ENCODE measurements at places on chromosomes 3 and 15. TPM values are rescaled to one million over a fixed set of nuclear protein-coding genes. Genes with fewer than 3 reads are reported as not detected.

Gene SYNPR
- 0.46 TPM for polyA plus RNA-seq

Gene IMPG2
- polyA plus RNA-seq, result 0.03 TPM

Gene NOX5
- polyA plus RNA-seq, result not detected

Gene LAMB2
- polyA plus RNA-seq, result 224 TPM

Gene SNX33
- polyA plus RNA-seq, result 15.7 TPM

Gene HYAL1
- 5.4 TPM for polyA plus RNA-seq

Gene UBL7
- polyA plus RNA-seq, result 186 TPM

Gene SLC12A1
- polyA plus RNA-seq, result 0.16 TPM

Gene FAM3D
- polyA plus RNA-seq, result not detected

Gene DNAJA4
- polyA plus RNA-seq, result 6.2 TPM

Gene MASP1
- 3.5 TPM for polyA plus RNA-seq

Gene FGF12
- polyA plus RNA-seq, result 3.0 TPM

Gene TRAT1
- not detected for polyA plus RNA-seq

Gene HIGD2B
- polyA plus RNA-seq, result not detected

Gene MOBP
- polyA plus RNA-seq, result 0.24 TPM

Gene LRRC34
- 4.1 TPM for polyA plus RNA-seq

Gene ATP2B2
- polyA plus RNA-seq, result 0.14 TPM

Gene ITIH4
- 3.2 TPM for polyA plus RNA-seq

Gene HACD2
- polyA plus RNA-seq, result 12.7 TPM

Gene GP9
- polyA plus RNA-seq, result not detected

Gene RASGRF1
- 0.42 TPM for polyA plus RNA-seq

Gene ARL14
- not detected for polyA plus RNA-seq

Gene AGTR1
- polyA plus RNA-seq, result 0.03 TPM

Gene ZDHHC23
- 5.2 TPM for polyA plus RNA-seq

Gene TMC3
- polyA plus RNA-seq, result not detected

Gene SLC22A13
- polyA plus RNA-seq, result 0.06 TPM

Gene GPR62
- 0.29 TPM for polyA plus RNA-seq

Gene CYP11A1
- polyA plus RNA-seq, result 7.2 TPM

Gene HYPK
- polyA plus RNA-seq, result 5.0 TPM

Gene RPN1
- polyA plus RNA-seq, result 130 TPM

Gene PAQR5
- polyA plus RNA-seq, result 15.8 TPM

Gene IVD
- polyA plus RNA-seq, result 55.2 TPM

Gene SAMD7
- not detected for polyA plus RNA-seq

Gene VEPH1
- 9.1 TPM for polyA plus RNA-seq

Gene SPTBN5
- polyA plus RNA-seq, result 0.32 TPM

Gene C3orf70
- 1.7 TPM for polyA plus RNA-seq

Gene P2RY14
- not detected for polyA plus RNA-seq

Gene SLC35G2
- 2.4 TPM for polyA plus RNA-seq

Gene CRABP1
- polyA plus RNA-seq, result 655 TPM

Gene RTP3
- 0.06 TPM for polyA plus RNA-seq

Gene ST8SIA2
- polyA plus RNA-seq, result 3.0 TPM

Gene FAM107A
- 1.1 TPM for polyA plus RNA-seq

Gene DAZL
- 1.7 TPM for polyA plus RNA-seq

Gene DHX30
- polyA plus RNA-seq, result 82.4 TPM

Gene A4GNT
- not detected for polyA plus RNA-seq

Gene CDC25A
- polyA plus RNA-seq, result 22.2 TPM

Gene LOXL1
- 22.7 TPM for polyA plus RNA-seq

Gene TEX55
- polyA plus RNA-seq, result not detected

Gene DUOX1
- polyA plus RNA-seq, result 1.4 TPM

Gene CHDH
- polyA plus RNA-seq, result 4.9 TPM

Gene QARS1
- 887 TPM for polyA plus RNA-seq

All from H1 (cell line).